Stimulated activated CD8-positive, alpha-beta memory T cell treated with anti-CD3 and anti-CD28 coated beads, Interleukin-2, amount 100 ng/mL, for 1 hour (primary cell): ENCODE measurements at places on chromosomes 5 and 9.
A peak's percentile ranks its signal among the peaks of the same experiment; 100 is the strongest.

DNA sequence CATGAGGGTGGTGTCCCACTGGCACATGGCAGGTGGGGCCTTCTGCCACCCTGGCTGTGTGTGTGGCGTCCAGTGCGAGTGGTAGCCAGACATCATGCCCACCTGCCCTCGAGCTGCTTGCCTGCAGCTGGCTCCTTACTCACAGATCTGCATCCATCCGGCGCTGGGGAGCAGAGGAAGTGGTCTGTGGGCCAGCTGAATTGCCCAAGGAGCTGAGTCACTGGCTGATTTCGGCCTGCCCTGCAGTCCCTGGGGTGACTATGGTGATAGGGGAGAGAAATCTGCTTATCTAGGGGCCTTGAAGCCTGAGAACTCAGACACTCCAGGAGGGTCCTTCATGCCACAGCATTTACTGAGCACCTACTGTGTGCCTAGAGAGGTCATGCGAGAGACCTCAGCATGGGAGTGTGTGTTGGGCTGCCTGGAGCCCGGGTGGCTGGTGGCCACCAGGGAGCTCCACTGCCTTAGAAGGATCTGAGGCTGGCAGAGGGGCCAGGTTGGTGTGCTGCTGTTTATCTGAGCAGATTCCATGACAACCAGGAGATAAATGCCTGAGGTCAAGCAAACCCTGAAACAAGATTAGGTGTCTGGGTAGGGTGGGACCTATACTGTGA lies 57.1 kb downstream of the SLC22A5 start:
- peak; percentile 41 for DNase-seq

GRCh38 chr9:137499858-137500661 lies 40.9 kb upstream of the NSMF start:
- DNase-seq: no peak

DNA sequence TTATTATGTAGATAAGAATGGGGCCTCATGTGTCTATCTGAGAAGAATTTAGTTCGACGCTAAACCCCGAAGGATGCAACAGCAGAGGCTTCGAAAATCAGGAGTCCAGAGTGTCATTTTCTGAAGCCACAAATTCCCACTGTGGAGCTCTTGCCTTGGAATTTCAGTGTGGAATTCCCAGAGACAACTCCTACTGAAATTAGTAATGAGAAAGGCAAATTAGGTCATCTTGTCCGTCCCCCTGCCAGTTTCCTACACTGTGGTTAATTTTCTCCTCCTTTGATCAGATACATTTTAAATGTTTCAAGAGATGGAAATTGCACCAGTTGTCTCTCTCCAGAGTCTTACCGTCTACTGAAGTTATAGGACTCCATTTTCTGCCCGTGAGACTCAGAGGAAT lies 633.6 kb downstream of the BNC2 start:
- DNase-seq: no peak

GRCh38 chr5:160271836-160272235 lies 40.5 kb downstream of the CCNJL start:
- DNase-seq: no peak

DNA sequence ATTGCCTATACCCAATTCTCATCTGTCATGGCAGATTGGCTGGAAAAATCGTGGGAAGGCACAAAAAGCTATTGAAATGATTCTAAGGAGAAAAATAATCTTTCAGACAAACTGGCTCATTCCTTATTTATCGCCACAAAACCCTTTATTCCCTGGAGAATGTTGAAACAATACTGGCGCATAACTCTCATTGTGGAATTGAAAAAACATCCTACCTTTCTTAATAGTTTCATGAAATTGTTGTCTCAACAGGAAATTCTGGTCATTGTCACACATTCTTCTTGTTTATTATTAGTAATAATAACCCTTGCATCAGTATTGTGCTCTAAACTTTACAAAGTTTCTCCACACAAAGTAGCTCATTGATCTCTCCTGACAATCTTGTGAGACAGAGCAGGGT lies 48.9 kb upstream of the COL15A1 start:
- no peak for DNase-seq

- no peak for DNase-seq
Measured at GRCh38 chr9:135355521-135356011, 124.0 kb upstream of the PPP1R26 start.

DNA sequence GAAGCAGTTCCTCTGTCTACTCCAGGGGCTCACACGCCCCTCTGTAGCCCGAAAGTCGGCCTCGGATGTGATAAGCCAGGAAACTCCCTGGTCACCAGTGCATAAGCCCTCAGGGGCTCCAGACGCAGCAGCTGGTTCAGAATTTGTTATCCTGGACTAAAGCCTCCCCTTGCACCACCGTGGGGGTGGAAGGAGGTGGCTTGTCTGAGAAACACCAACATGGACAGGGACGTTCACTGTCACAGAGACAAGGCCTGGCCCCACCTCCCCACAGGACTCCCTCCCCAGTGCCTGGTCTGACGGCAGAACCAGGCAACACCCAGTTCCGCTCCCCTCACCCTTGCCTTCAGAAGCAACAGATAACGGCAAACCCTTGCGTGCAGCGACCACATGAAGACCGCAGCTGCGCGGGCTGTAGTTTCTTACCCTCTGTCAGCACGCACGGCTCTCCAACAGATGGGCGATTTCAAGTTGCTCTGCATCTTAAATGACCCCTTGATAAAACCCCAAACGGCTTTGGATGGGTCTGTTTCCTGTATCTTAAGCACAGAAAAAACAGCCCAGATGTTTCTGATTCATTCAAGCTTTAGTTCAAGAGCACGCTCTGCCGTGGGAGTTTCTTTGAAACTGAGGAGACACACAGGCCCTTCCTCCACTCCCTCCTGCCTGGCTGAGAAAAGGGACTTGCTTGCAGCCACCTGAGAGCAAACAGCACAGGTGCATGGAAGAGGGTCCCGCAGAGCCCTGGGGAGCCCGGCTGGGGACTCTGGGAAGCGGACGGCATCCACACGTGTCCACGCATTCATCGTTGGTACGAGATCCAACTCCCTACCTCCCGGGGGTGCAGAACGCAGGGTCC lies 44.7 kb upstream of the NKD2 start:
- no peak for DNase-seq

DNA sequence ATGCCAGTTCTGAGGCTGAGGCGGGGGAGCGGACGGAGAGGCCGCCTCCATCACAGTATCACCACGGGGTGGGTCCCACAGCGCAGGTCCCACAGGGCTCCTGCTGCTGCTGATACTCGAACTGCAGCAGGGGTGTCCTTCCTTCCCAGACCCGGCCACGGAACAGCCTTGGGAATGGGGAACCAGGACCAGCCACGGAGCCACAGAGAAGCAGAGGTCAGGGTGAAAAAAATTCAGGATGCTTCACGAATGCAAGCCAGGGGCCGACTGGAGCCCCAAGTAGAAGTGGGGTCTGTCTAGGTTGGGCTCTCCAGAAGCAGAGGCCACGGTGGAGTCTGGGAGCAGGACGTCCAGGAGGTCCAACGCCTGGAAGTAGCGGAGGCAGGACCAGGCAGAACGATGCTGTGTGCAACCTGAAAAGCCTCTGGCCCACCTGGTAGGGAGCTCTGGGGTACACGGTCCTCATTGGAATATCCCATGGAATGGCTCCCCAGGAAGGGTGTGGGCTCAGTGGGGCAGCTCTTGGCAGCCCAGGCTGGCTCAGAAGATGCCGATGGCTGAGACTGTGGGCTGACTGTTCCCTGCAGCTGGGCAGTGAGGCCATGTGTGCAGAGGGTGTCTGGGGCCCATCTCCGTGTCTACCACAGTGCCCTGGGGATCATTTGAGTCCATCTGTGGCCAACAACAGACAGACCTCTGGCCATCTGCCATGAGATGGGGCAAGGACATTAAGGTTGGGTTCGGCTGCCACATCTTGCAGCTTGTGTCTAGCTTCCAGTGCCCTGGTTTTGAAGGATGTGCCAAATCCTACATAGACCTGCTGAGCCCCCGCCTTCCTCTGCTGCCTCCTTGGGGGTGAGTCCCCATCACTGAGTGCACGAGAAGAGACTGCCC lies 66.9 kb upstream of the FCN1 start:
- no peak for DNase-seq

- no peak for DNase-seq
Measured at GRCh38 chr9:84163052-84163650, 177.4 kb downstream of the SLC28A3 start.

GRCh38 chr5:93281980-93282772 lies 298.8 kb downstream of the NR2F1-AS1 start:
- DNase-seq: no peak

GRCh38 chr5:175893466-175893865 lies 22.1 kb downstream of the CPLX2 start:
- no peak for DNase-seq
